ENCODE measurements at places on chromosomes 3 and 15.

DNA sequence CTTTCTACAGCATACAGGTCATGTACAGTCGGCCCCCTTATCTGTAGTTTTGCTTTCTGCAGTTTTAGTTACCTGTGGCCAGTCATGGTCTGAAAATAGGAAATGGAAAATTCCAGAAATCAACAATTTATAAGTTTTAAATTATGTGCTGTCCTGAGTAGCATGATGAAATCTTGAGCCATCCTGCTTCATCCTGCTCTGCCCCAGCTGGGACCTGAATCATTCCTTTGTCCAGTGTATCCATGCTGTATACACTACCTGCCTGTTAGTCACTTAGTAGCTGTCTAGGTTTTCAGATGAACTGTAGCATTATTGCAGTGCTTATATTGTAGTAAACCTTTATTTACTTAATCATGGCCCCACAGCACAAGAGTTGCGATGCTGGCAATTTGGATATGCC, 44.8 kb downstream of the AP4E1 start:
- no peak for DNase-seq

DNA sequence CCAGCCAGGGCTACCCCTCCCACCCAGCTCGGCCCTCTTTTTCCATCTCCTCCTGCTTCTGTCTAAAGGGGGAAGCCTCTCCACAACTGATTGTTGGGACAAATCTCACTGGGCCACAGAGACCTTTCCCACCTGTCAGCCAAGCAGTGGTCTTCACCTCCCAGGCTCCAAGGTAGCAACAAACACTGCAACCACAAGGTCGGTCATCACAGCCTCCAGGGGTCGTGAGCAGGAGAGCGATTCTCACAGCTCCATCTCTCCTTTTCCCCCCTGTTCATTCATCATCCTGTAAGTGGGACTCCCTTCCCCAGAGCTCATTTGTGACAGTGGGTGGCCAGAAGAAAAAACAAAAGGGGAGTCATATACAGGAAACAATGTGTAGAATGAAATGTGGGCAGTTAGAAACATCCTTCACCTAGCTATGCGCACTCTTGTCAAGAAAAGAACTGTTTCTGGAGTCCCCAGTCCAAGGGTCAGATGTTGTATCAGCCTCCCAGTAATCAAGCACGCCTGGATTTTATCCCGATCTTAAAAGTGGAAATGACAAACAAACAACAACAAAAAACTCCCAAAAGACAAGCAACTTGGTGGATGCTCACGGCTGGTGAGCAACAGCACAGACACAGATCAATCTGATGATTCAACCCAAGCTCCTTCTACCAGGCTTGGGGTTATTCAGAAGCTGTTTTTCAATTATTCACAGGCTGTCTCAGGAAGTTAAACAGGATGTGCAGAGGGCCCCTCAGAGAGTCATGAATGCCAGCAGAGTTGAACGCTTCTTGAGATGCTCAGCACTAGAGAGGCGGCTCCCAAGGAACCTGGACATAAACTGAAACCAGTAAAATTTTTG, 22.4 kb downstream of the LYZL4 start:
- peak; percentile 53 for DNase-seq

DNA sequence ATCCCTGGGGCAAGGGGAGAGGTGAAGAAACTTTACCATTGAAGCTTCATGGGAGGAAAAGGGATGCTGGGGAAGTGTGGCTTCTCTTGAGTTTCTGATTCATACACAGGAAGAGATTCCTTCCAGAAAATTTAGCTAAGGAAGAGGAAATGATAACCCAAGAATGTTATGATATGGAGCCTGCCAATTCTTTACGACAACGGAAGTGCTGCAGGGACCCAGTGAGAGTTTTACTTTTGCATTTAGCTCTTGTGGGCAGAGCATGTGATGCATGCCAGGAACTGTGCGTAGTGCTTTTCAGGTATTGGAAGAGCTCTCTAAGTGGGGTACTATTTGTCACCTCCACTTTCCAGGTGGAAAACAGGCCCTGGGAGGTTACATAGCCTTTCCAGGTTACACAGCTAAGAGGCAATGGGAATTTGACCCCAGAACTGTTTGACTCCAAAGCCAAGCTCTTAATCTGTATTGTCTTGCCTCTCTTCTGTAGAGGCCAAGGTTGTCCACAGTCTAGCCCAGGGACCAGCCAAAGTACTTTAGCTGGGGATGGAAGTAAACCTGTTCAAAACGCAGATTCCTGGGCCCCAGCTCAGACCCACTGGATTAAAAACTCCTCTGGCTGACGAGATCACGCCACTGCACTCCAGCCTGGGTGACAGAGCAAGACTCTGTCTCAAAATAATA, 23.0 kb downstream of the CMTM7 start:
- peak; percentile 45 for DNase-seq

DNA sequence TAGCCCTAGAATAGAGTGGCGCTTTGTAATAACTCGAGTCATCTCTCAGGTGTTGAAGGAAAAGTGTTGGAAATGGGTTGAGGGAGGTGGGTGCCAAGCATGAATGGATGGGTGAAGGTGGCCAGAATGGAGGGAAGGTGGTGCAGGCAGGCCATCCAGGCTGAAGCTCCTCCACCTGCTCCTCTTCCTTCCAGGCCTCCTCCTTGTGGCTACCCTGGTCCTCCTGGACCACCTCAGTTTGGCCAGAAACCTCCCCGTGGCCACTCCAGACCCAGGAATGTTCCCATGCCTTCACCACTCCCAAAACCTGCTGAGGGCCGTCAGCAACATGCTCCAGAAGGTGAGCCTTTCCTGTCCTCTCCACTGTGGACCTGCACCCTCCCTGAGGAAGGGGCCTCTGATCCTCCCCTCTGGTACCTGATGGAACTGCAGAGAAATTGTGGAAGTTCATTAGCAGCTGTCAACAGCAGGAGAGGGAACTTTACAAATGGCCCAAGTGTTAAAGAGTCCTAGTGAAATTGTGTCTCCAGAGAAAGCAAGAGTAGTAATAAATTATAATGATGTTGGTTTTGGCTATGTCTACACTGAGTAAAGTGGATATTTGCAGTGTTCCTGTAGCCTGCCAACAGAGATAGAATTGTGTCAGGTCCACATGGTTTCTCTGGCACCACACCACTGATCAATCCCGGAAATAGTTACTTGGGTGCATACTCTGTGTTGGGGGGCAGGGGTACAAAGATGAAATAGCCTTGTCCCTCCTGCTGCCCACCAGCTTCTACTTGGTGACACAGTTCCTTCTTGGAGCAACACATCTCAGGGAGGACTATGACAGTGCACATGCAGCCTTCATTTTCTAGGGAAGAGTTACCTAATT, 1.6 kb downstream of the IL12A start:
- DNase-seq, result no peak

- DNase-seq, result no peak
These were observed 27.3 kb upstream of the TMCO5A start for GRCh38 chr15:37907136-37907535.

GRCh38 chr15:52808441-52808840, 18.3 kb upstream of the ONECUT1 start:
- no peak for DNase-seq

GRCh38 chr3:145144361-145144760, 1016.6 kb downstream of the PLOD2 start:
- no peak for DNase-seq

- no peak for DNase-seq
These were observed 166.1 kb downstream of the LRRK1 start for GRCh38 chr15:101085311-101085700.

DNA sequence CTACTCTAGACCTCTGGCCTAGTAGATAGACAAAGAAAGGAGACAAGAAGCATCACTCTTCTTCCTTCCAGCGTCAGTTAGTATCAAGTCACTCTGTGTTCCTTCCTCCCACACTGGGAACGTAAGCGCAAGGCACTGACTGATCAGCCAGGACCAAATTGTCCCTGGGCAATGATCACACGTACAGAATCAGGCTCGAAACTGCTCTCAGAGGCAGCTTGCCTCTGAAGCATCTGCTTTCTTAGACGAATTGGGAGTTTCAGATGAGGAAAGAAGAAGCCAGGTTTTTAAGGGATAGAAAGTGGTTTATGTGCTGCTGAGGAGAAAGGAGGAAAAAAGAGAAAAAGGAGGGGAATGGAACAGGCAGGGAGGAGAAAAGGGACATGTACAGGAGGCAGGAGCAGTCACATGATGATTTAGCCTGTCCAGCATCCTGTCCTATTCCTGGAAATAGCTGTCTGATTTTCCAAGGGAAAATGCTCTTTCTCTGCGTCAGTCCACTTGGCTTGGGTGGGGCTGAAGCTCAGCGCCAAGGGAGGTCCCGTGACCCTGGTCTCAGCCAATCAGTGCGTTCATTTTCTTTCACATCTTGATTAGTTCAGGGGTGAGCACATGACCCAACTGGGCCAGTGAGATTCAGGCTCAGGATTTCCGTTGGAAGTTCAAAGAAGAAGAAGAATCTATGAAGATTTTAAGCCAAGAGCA, 102.0 kb upstream of the PRICKLE2 start:
- no peak for DNase-seq

GRCh38 chr3:24494618-24495325, at the start of gene THRB:
Gene THRB (minus strand): TSS chr3:24494850.
- peak; percentile 6 for DNase-seq

GRCh38 chr3:160781402-160781801, 25.4 kb downstream of the PPM1L start:
- DNase-seq, result no peak
